ENCODE measurements at places on chromosomes 6 and 20.

GRCh38 chr6:1885576-1886011, 275.9 kb downstream of the FOXC1 start:
- no peak for DNase-seq

- DNase-seq, result no peak
These were observed 778.4 kb upstream of the GJE1 start for GRCh38 chr6:141354191-141354955.

GRCh38 chr6:109039795-109040194, 54.9 kb downstream of the SESN1 start:
- DNase-seq, result no peak

DNA sequence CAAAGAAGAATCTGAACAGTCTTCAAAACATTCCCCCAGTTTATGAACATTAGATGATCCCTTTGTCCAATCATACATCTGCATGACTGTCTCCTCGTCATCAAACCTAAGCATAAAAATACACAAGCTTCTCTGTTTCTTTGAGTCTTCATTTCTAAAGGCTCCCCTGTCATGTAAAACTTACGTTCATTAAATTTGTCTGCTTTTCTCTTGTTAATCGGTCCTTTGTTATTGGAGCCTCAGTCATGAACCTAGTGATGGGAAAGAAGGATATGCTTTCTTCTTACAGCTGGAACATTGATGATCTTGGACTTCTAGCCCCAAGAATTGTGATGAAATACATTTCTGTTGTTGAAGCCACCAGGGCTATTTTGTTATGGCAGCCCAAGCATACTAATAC, 18.0 kb upstream of the RIPOR2 start:
- DNase-seq, result no peak

GRCh38 chr20:4813076-4813862, 91.6 kb downstream of the PRND start:
- no peak for DNase-seq

GRCh38 chr6:19834858-19835257, 2.3 kb upstream of the ID4 start:
- no peak for DNase-seq

DNA sequence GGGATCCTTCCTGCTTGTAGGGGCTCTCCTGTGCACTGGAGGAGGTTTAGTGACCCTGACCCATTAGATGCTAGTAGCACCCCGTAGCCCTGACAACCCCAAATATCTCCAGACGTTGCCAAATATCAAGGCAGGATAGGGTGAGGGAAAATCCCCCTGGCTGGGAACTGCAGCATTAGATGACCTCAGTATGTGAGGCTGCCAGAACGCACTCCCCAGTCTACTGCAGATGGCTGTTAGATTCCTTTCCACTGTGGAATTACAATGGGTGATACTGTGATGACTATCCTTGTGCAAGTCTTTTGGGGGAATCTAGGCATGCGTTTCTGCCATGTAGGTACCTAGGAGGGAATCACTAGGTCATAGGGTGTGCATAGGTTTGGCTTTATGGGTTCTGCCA, 226.3 kb upstream of the KCNG1 start:
- no peak for DNase-seq

Data from effector CD8-positive, alpha-beta T cell (primary cell).